ENCODE measurements at places on chromosomes 1 and 21.

DNA sequence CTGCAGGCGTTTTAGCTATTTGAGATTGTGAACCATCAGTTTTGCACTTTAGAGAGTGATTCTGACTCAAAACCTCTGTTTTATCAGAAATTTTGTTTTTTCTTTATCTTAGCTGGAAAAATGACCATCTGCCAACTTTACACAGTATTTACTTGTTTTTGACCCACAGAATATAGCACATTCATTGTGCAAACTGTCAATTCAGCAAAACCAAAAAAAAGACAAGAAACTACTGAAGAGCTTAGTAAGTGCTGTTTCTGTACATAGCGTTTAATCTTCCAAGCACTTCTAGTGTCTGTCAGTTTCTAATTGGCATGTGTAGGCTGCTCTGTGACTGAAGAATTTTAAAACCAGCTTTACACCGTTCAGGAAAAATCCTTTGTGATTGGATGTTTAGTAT lies 76.0 kb upstream of the VANGL1 start:
- no peak for DNase-seq

- DNase-seq: no peak
Measured at GRCh38 chr1:156419854-156420204, 50.8 kb downstream of the RHBG start.

DNA sequence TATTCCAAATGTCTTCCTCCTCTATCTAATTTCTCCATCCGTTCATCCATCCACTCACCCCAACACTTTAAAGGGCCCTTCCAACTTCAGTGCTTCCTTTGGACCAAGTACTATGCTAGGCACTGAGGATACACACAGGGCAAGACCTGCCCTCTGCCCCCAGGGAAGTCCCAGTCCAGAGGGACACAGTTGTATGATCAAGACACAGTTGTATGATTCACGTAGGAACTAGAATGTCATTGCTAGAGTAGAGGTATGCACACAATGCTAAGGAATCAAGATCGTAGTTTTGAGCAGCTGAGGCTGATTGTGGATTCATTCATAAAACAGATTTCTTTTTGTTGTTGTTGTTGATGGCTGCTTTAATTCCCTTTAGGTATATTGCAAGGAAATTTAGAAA lies 11.6 kb upstream of the IER5 start:
- no peak for DNase-seq

DNA sequence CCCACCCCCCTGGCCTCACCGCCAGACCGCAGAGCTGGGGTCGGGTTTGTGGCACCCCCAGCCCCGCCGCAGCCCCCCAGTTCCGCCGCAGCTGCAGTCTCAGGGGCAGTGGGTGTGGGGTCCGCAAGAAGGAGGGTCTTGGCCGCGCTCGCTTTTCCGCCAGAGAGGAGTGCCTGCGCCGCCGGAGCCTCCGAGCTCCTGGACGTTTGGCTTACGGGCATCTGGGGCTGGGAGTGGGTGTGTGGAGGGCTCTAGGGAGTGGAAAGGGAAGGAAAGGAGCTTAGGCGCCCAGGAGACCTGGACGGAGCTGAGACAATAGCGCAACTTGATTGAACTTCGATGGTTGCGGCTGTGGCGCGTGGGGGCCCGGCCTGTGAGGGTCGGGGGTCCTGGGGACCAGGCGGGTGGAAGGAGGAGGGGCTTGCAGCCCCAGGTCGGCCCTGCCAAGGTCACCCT lies 88.8 kb upstream of the IPO9 start:
- no peak for DNase-seq

- DNase-seq: no peak
Measured at GRCh38 chr1:187839873-187840272, 1011.1 kb downstream of the PLA2G4A start.

DNA sequence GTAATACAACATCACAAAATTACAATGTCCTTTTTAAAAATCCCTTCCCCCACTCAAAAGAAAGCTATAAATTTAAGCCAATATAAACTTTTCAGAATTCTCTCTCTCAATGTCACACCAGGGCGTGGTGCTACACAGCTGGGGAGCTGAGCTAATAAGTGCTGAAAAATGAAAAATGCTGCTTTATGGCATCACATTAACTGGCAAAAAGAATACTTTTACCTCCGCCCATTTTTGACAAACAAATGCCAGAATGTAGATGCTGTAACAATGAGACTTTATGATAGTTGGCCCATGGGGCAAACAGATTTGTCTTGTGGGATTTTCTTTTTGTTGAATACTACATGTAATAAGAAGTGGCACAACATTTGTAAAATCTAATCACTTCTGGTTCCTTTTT lies 12.7 kb upstream of the LYPLAL1 start:
- DNase-seq: no peak

GRCh38 chr21:43922949-43923348 lies 57.9 kb downstream of the AGPAT3 start:
- no peak for DNase-seq

- DNase-seq: no peak
Measured at GRCh38 chr1:150406483-150406882, 42.5 kb downstream of the RPRD2 start.

GRCh38 chr1:167110586-167110985 lies 16.7 kb downstream of the STYXL2 start:
- no peak for DNase-seq

GRCh38 chr1:170749549-170749948 lies 85.6 kb downstream of the PRRX1 start:
- no peak for DNase-seq

GRCh38 chr1:30340934-30341333 lies 382.5 kb downstream of the MATN1 start:
- no peak for DNase-seq

DNA sequence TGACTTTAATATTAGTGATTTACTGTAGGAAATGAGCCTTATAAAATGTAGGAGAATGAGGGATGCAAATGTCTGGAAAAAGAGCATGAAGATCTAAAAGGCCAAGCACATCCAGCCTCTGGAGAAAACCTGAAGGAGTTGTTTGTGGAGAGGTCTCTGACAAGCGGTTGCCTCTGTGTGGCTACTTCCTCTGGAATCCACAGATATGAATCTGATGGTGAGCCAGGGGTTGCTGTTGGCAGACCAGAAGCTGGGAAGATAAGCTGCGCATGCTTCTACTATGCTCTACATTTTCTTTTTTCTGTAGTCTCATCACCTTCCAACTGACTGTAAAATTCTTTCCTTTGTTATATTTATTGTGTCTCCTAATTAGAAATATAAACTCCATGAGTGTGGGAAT lies 248.6 kb downstream of the OLFM3 start:
- DNase-seq: no peak

- no peak for DNase-seq
Measured at GRCh38 chr1:88768187-88768586, 84.1 kb downstream of the PKN2 start.

DNA sequence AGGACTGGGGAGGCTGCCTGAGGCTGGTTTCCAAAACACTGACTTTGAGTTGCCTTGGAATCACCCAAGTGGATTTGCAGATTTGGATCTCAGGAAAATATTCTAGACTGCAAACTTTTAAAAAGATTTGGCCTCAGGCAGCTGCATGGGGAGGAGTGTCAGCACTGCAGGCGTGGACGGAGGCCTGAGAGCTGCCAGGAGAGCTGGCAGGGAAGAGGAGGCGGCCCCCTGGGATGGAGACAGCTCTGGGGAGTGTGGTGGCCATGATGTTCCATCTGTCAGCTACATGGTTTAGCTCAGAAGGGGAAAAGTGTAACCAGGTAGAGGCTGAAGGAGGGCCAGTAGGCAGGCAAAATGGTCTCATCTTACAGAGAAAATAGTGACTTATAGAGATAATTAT lies 72.1 kb downstream of the VPS26C start:
- DNase-seq: no peak

- no peak for DNase-seq
Measured at GRCh38 chr1:241077386-241078147, 279.4 kb downstream of the RGS7 start.

DNA sequence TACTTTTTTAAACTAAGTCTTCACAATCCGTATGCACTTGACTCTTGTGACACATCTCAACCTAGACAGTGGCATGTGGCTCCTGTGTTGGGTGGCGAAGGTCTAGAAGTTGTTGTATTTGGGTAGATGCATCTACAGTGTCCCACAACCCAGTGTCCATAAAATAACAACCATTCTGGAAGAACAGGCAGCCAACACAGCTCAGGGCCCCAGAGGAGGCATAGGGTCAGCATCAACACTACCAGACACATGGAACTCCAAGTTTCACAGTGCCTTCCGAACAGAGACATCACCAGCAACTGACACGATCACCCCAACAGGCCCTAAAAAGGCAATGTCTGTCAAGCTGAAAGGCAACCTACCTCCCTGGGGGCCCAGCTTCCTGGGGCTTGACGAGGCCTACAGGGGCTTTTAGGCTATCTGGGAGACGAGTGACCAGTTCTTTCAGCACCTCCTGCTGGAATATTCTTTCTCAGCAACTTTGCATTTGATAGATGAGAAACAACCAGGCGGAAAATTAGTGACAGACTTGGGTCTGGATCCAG lies 5.6 kb downstream of the SH3BP5L start:
- DNase-seq: no peak

DNA sequence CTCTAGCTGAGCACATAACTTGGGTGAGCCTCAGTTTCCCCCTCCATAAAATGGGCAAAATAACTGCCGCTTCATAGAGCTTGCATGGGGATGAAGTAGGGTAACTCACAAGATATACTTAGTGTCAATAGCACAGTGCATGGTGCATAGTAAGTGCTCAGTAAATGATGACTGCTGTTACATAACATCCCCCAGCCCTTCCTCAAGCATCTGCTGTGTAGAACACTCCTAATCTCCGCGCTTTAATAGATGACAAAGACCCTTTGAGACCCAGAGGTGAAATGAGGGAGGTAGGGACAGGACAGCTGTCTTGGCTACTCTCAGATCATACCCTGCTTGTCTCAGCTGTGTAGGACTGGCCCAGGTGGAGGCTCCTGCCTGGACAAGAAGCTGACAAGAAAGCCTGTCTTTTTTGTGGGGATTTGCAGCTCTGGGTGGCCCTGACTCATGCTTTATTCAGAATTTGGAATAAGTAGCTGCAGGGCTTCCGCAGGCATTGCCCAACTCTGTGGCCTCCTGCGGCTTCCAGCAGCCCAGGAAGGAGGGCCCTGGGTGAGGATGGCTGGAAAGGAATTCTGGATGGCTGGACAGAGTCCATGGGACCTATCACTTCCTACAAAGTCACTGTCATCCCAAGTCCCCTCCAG lies 20.7 kb upstream of the PADI4 start:
- no peak for DNase-seq

- DNase-seq: peak; percentile 77
Measured at GRCh38 chr1:206489980-206490770, 17.2 kb upstream of the RASSF5 start.

GRCh38 chr1:167293057-167293456 lies 72.4 kb downstream of the POU2F1 start:
- DNase-seq: no peak

GRCh38 chr1:200780545-200781369 lies 42.1 kb downstream of the CAMSAP2 start:
- DNase-seq: no peak

DNA sequence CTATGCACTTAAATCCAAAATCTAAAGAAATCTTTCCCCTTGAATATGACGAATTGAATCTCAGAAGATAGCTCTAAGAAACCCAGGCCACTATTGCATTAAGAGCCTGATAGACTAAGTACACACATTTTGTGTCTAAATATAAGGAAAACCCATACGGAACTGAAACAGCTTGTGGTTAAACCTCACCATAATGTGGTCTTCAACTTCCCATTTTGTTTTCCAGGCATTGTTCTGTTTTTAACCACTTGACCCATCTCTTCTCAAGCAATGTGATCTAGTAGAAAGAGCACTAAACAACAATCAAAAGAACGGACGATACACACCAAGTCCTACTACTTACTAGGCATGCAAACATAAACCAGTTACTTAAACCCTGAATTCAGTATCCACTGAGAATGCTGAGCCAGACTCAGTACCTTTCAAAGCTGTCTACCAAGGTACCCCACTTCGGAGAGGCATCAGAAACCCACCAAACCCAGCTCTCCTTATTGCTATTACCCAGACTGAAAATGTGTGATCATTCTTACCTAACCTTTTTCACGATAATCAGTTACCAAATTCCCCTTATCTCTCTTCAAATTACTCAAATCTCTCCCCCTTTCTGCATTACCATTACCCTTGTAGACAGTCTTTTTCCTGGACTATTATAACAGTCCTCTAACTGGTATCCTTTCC lies 12.8 kb downstream of the OTUD7B start:
- DNase-seq: no peak

DNA sequence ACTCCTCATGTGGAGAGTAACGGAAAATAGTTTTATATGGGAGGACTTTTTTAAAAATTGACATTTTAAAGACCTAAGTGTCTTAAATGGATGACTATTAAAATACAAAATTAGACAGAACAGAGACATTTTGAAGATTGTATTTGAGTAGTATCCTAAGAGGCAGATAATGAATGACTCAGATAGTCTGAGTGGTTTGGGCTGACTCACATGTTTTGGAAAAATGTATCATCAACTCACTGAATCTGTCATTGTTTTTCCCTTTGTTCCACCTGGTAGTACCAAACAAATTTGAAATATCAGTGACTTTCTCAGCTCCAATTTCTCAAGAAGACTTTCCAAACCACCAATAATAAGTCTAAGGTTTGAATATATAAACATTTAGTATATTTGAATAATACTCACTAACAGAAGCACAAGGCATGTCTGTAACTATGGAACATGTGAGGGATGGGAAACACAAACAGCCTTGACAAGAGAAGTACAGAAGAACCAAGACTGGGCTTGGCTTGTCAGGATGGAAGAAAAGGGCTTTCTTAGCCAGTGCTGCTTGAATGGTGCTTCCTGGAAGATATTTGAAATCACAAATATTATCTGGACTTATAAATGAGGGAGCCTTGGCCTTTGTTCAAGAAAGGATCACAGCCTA lies 90.6 kb downstream of the SGIP1 start:
- no peak for DNase-seq

GRCh38 chr1:164648636-164649035 lies 89.7 kb downstream of the PBX1 start:
- DNase-seq: no peak

- peak; percentile 81 for DNase-seq
Measured at GRCh38 chr21:33403128-33403785, at the start of gene IFNGR2. IFNGR2 (plus strand) TSS chr21:33403413; CDS start chr21:33403544, 131 bp downstream.

DNA sequence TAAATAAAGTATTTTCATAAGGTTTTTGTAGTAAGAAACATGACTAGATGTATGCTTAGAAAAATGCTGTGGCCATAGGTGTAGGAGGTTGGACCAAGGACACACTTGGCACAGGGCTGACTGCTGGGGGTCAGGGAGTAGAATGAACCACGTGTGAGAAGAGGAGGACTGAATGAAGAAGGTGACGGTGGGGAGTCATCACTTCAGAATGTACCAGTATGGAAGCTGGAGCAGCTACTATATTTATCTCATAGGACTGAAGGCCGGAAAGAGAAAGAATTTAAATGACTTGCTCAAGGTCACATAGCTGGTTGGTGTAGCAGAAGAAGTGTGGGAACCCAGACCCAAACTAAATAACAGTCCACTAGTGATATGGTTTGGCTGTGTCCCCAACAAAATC lies 79.8 kb upstream of the HAO2 start:
- no peak for DNase-seq

DNA sequence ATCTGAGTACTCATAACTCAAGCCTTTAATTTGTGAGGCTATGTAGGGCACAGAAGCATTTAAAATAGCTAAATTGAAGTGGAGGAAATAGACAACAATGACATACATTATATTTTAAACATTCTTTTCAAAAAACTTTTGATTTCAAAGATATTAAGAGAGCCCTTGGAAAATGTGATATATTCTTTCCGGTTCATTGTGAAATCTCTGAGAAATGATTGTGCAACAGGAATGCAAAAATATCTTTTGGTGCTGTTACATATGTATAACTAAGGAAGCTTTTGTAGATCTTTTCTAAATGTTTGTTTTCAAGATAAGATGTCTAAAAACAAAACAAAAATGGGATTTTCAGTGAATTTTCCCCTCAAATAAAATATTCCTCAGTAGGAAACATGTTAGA lies 185.2 kb downstream of the LEPR start:
- DNase-seq: no peak
